Activated T-helper 2 cell treated with anti-CD3 and anti-CD28 coated beads, Interferon-gamma antibody, Interleukin-2, Interleukin-4, amounts not matched to agents 10 μg/mL and 5 μg/mL and 100 μg/mL, durations not matched to agents 14 hours and 24 hours and 36 hours (primary cell): ENCODE measurements at places on chromosomes 4 and X.

- no peak for DNase-seq
Observed at GRCh38 chr4:150789864-150790263, 207.9 kb downstream of the MAB21L2 start.

GRCh38 chr4:71689822-71690221 lies 94.1 kb downstream of the GC start:
- no peak for DNase-seq

GRCh38 chr4:1009542-1010394 lies 1.7 kb upstream of the FGFRL1 start:
- peak; percentile 59 for DNase-seq

DNA sequence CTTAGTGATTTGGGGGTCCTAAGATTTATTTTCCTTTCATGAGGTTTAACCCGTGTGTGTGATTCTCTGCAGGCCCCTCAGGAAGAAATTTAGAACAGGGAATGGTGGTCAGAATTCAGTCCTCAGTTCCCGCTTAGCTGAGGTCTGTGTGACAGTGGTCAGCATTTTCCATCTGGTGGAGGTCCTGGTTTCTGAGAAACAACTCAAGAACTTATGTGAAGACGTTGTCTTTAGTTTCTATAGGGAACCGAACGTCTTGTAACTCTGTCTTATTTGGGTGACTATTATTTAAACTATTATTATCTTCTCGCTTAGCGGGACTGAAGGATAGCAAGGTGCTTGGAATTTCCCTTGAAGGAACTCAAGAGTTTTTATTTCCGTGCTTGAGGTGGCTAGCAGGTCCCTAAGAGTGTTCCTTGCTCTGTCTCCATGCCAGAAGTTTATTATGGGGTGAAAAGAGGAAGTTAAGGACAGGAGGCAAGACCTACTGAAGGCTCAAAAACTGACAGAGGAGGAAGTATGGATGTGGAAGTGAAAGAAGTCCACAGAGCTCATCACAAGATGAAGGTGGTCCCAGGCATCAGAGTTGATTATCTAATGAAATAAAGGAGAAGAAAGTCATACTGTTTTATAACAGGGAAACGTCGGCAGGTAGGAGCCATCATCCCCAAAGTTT lies 9.4 kb downstream of the MGST2 start:
- DNase-seq = no peak

GRCh38 chr4:25953740-25954139 lies 39.7 kb downstream of the SMIM20 start:
- DNase-seq = no peak

DNA sequence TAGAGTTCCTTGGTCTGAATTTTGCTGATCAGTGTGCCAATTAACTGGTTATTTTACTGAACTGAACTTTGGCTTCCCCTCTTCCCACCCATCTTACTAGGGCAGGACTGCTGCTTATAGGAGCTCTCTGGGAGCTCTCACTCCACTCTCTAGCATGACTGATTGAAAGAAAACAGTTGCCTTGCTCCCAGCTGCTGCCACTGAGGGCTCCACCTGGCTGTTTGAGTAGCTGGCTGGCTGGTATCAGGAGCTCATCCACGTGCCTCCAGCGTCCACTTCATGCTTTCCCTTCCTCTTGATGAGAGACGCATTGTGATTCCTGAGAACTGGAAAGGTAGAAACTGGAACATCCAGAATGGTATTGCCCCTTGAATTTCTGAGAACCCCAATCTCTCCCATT lies 73.0 kb upstream of the KLHL13 start:
- no peak for DNase-seq
